ENCODE measurements at places on chromosomes 13 and 19.

- no peak for DNase-seq
Observed at GRCh38 chr19:5542665-5543064, 25.1 kb downstream of the TINCR start.

DNA sequence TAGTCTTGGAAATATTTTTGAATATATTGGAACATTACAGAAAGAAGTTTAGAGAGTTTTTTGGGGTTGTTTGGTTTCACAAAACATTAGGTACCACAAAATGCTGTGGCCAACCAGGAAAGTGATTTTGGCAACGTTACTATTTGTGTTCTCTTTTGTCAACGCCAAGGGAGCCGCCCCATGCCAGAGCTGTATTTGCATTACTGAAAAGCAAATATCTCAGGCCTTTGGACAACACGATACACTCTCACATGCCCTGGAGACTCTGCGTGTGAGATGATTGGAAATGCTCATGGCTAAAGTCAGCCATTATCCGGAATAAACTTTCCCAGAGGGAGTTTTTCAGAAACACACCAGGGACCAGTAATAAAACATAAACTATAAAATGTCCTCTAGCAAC is 324.6 kb downstream of the SHISA2 start:
- no peak for DNase-seq

- no peak for DNase-seq
Observed at GRCh38 chr13:32737111-32737571, 150.9 kb downstream of the PDS5B start.

- DNase-seq = no peak
Observed at GRCh38 chr13:63636316-63636993, 2220.8 kb upstream of the PCDH20 start.

DNA sequence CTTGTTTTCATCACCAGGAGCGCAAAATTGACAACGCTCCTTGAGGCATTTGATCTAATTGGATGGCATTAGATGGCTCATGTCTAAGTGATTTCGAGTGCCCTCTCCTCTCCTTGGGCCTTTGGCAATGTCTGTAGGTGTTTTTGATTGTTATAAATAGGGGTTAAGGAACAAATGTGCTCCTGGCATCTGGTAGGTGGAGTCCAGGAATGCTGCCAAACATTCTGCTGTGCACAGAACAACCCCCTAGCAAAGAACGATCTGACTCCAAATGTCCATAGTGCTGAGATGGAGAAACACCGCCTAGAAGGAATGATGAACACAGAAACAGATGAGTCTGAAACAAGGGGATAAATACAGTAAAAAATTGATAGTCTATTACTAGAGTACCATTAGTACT is 68.0 kb upstream of the C1QTNF9B start:
- DNase-seq = peak; percentile 78

DNA sequence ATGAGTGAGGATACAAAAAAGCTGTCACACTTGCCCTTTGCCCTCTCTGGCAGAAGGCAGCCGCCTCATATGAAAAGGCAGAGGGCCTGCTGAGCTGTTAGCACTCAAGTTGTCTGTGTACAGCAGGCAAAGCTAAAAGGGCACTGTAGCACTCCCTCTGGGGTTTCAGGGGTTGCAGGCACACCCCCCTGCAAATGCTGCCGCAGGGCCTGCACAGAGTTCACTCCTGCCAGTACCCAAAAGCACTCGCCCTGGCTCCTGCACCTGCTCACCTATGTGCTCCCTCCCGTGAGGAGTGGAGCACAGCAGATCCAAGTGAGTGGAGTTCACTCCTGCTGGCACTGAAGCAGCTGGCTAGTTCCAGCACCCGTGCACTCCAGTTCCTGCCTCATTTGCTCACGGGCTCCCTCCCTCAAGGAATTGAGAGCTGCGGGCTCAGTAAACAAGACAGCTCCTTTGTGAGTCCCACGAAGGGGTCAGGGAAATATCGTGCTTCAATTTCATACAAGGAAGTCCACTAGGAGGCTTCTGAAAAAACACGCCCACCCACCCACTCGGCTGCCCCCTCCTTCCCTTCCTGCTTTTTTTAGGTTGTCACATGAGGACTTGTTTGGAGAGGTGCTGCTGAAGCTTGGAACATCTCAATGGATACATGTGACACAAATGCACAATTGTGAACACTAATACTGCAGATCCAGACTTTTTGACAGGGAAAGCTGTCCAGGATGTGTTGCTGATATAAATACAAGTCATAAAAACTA is 9.9 kb upstream of the RCBTB2 start:
- DNase-seq = peak; percentile 7

- no peak for DNase-seq
Observed at GRCh38 chr19:34555447-34555846, 73.9 kb downstream of the WTIP start.

DNA sequence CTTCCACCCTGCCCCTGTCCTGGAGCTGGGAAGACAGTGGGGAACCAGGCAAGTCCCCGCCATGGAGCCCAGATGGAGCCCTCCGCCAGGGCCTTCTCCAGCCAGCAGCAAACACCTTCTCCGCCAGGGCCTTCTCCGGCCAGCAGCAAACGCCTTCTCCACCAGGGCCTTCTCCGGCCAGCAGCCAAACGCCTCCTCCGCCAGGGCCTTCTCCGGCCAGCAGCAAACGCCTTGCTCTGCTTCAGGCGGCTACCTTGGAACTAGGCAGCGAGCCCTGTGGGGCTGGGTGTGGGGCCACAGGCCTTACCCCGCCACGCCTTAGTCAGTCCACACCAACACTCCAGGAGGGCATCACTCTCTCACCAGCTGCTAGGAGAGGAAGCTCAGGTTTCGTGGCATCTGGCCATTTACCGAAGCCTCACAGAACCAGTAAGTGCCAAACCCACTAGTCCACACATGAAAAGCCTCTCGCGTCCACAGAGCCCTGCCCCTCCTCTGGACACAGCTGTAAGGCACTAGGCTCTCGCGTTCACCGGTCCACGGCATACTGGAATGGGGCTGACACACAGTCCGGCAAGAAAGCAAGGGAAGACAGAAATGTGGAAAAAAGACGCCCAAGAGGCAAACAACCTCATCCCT is 41.0 kb downstream of the MLLT1 start:
- peak; percentile 81 for DNase-seq

GRCh38 chr13:59363947-59364346 is 799.8 kb downstream of the DIAPH3 start:
- DNase-seq = no peak

GRCh38 chr13:43686557-43686956 is 100.2 kb downstream of the ENOX1 start:
- no peak for DNase-seq

- DNase-seq = no peak
Observed at GRCh38 chr19:41000310-41000737, 9.2 kb downstream of the CYP2B6 start.

DNA sequence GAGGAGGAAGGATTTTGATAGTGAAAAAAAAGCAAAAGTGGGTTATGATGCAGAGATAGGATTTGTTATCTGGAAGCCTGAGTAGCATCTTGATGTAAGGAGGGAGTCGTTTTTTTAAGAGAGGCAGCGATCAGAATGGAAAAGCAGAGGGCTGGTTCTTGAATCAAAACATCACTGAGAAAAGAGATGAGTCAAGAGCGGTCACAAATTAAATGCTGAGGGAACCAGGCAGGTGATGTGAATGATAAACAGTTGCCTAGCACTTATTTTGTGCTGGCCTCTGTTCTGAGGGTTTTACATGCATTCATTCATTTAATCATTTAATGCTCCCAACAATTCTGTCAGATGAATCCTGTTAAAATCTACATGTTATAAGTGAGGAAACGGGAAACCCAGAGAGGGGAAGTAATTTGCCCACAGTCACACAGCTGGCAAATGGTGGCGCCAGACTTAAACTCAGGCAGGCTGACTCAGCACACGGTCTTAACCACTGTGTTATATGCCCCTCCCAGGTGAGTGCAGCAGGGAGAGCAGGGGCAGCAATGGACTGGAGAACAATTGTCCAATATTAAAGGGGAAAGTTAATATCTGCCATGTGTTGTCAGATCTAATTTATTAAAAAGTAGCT is 21.4 kb downstream of the SIGLECL1 start:
- no peak for DNase-seq

GRCh38 chr13:44153496-44153895 is 220.1 kb upstream of the SERP2 start:
- DNase-seq = no peak

DNA sequence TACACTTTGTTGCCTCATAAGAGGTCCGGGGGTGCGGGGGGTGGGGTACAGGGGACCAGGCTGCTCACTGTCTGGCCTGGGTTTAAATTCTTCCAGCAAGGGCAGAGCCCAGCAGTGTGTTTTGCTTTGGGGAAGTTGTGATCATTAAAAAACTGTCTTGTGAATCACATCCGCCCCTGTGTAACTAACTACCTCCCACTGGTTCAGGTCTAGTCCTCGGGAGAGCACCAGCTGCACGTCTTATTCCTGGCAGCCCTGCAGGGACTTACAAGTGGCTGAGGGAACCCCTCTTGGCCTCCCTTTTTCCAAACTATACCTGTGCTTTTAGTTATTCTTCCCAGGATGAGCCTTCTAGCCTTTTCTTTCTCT is 127.5 kb downstream of the SIPA1L3 start:
- peak; percentile 49 for DNase-seq

DNA sequence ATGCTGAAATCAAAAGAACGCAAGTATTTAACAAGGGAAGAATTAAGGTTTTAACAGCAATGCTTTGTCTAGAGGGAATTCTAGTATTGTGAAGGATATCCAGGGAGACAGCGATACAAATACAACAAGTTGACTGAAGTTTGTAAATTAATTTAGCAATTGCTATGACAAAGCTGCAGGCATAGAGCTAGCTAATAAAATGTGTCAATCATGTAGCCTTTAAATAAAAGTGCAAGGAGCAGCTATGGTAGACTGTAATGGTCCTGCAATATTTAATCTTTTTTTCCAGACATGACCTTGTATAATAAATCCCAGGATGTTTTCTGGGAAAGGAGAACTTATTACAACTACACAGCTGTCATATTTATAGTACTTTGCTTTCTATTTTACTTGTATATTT is 779.3 kb downstream of the SLITRK5 start:
- no peak for DNase-seq

DNA sequence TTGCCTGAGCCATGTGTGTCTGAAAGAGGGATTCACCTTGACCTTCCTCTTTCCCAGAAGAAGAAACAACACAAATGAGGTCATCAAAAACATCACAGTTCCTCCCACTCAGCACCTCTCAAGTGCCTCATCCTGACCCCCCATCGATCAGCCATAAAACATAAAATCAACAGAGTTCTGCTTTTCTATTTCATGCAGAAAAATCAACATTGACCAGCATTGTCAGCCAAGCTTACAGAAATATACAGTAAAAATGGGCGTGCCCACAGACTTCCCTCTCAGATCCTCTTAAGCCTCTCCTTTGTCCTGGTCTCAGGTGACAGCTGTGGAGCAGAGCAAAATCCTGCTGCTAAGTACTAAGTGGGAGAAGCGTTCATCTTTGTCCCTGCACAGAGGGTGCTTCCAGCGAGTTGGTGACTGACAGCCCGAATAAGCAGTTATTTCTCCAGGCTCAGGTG is 213.3 kb downstream of the OLFM4 start:
- peak; percentile 89 for DNase-seq

- DNase-seq = no peak
Observed at GRCh38 chr13:66996503-66996902, 233.6 kb downstream of the PCDH9 start.

DNA sequence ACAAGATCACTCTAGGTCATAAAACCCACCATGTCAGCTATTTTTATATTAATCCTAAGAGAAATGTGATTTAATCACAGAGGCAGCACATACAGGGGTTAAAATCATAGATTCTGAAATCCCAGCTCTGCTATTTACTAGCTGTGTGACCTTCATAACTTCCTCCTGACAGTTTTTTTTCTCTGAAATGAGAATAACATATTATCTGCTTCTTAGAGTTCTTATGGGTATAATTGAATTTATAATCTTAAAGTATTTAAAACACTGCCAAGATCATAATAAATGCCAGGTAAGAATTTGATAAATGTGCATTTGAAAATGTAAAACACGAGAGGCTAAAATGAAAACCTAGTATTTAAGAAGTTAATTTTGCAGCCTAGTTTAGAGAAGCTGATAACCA is 722.9 kb downstream of the SLITRK6 start:
- no peak for DNase-seq

DNA sequence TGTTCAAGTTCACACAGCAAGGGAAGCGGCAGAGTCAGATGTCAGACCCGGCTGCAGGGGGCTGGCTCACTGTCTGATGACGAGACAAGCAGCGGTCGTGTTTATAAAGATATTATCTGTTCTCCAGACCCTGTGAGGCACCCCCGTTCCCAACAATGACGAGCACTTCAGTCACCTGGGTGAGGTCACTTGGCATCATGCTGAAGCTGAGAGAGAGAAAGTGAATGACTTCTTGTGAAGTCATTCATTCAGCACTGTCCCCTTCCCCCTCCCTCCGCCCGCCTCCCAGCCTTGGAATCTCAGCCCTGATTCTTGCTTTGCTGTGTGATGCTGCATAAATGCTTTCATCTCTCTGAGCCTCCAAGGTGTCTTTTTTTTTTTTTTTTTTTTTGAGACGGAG is 4.9 kb upstream of the LYPD3 start:
- no peak for DNase-seq

GRCh38 chr13:98839856-98840769 is 87.6 kb upstream of the SLC15A1 start:
- peak; percentile 70 for DNase-seq
